ENCODE measurements at places on chromosomes 13 and 19. TPM values are rescaled to one million over a fixed set of nuclear protein-coding genes. Genes with fewer than 3 reads are reported as not detected.

- no peak for DNase-seq
Observed at GRCh38 chr19:50482271-50482855, 5.7 kb upstream of the GARIN5A start.

GRCh38 chr13:99058527-99059495 lies 80.9 kb upstream of the DOCK9 start:
- DNase-seq = no peak

- no peak for DNase-seq
Observed at GRCh38 chr19:48396016-48396823, 2.8 kb downstream of the GRIN2D start.

DNA sequence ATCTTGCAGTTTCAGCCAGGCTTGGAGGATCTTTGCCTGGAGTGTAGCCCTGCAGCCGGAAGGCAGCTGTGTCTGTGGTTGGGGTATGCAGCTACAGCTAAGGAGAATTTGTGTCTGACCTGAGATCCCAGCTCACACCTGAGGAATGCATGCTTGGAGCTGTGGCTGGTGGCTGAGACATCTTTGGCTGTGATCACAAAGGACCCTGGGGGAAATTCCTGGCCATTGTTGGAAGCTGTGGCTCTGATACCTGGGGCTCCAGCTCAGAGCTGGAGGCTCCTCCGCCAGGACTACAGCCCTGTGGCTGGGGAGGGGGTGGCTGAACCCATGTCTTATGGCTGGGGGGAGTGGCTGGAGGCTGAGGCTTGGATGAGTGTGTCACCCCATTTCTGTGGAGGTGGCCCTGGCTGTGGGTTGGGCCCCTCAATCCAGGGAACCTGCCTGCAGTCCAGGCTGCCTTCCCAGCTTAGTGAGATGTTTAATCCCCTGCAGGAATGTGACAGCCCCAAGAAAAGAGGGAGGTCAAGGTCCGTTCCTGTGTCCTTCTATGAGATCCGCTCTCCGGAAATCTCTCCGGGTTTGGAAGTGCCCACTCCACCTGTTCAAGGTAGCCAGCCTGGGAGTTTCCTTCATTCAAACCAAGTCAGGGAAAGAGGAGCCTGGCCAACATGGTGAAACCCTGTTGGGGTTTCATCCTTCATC lies 27.6 kb downstream of the ARHGEF18 start:
- DNase-seq = no peak

DNA sequence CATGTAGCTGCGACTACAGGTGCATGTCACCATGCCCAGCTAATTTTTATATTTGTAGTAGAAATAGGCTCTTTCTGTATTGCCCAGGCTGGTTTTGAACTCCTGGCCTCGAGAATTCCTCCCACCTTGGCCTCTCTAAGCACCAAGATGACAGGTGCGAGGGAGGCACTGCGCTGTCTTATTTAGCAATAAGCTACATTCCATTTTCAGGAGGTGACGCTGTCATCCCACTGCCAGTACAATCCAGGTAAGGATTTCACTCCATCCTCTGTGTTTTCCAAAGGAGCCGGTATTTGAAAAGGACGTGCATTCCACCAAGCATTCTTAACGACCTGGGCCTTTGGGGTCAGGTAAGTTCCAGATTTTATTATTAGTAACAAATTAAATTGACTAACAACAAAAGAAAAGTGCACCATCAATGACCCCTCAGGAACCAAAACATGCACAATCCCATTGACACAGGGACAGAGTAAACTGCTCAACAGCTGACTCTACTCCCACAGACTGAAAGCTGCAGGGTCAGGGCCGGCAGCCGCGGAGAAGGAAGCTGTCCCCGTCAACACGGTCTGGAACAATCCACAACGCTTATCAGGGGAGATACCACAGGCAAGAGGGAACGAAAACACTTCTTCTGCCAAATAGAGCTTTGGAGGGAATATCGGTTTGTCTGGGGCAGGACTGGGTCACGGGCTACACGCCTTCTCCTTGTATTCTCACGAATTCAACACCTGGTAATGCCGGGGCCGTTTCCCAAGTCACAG lies 82.8 kb downstream of the INSR start:
- DNase-seq = peak; percentile 40

DNA sequence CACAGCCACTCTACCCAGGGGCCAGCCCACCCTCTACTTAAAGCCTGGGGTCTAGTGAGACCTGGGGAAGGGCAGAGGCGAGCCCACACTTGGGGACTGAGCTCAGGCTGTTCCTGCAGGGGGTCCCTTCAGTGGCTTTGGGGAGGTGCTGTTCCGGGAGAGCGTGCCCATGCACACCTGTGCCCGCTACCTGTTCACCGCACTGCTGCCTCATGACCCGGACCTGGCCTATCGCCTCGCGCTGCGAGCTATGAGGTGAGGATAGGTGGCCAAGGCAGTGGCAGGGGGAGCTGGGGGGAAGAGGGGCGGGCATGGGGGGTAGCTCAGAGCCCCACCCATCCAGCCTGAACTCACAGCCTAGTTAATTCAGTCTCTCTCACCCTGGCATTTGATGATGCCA lies 24.0 kb downstream of the ZSWIM4 start:
- no peak for DNase-seq

DNA sequence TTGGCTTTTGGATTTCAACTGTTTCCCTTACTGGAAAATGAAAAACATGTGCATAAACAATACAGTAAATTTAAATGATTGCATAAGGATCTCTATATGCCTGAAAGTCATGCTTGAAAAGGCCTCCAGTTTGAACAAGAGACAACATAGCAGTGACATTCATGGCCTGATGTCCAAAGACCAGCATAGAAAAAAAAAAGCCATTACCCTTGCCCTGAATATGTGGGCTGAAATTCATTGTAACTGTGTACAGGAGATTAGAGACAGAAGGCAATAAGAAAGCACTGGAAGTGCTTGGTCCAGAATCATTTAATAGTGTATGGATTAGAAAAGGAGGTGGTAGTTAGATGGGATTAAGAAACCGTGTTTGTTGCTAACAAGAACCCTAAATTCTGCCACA lies 15.4 kb downstream of the MIR17HG start:
- DNase-seq = no peak

DNA sequence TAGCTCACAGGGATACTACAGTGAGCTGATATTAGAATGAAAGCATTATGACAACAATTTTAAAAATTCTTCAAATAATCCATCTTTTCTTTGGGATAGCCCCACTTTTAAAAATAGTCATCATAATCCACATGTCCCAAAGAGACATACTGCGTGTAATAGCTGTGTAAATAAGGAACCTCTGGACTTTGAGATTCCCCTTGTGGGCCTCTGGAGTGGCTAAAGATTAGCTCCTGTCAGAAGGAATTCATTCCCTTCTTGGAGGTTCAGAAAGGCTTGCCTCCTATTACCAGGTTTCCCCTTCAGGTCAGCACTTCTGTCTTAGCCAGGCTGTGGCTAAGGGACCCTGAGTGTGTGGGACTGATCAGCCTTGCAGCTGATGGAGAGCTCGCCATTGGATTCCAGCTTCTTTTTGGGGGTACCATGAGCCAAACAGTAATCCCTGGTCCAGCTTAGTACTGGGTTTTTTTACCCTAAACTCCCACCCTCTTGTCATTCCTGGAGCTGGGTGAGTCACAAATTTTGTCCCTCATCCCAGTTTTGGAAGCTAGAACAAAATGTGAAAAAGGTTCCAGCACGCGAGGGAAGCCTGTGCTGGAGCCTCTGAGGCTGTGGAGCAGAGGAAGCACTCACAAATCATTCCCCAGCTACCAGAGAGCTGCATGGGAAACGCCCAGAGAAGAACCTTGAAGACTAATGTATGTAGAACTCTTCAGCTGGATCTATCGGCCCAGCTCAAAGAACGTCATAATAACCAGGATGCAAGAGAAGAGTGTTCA lies 96.7 kb downstream of the RNASEH2B start:
- DNase-seq = no peak

GRCh38 chr19:6887316-6887715 lies at the start of gene ADGRE1:
Gene ADGRE1 (plus strand): TSS chr19:6887579. CDS start chr19:6887609, 30 bp downstream.
- DNase-seq = no peak

GRCh38 chr13:80584306-80584705 lies 243.4 kb upstream of the SPRY2 start:
- DNase-seq = no peak

OR7D2 gene
- 0.17 TPM for polyA plus RNA-seq

FXYD7 gene
- 0.56 TPM for polyA plus RNA-seq

ATP4A gene
- polyA plus RNA-seq = not detected

LSM14A gene
- polyA plus RNA-seq = 162 TPM

KLK4 gene
- not detected for polyA plus RNA-seq
